SJSA1 (cell line): ENCODE measurements at places on chromosomes 7 and 10. TPM values are rescaled to one million over a fixed set of nuclear protein-coding genes. Genes with fewer than 3 reads are reported as not detected.

CALML5 gene
- total RNA-seq, result not detected in 2 replicates

TUBB8 gene
- 0.28 and 0.68 TPM in 2 replicates for total RNA-seq

NUTM2A gene
- total RNA-seq, result 1.1 and 3.4 TPM in 2 replicates

CRPPA gene
- total RNA-seq, result 4.4 and 8.5 TPM in 2 replicates

OR2A7 gene
- not detected in 2 replicates for total RNA-seq

IRF5 gene
- 0.08 TPM in 1 of 2 replicates, not detected in the other for total RNA-seq

NKX2-3 gene
- 1.4 TPM in 1 of 2 replicates, not detected in the other for total RNA-seq

COL28A1 gene
- not detected in 2 replicates for total RNA-seq

VIPR2 gene
- 1.5 TPM in 1 of 2 replicates, not detected in the other for total RNA-seq

IL2RA gene
- 4.6 TPM in 1 of 2 replicates, not detected in the other for total RNA-seq

MALRD1 gene
- under 0.01 TPM in 1 of 2 replicates, not detected in the other for total RNA-seq

GDF10 gene
- total RNA-seq, result not detected in 2 replicates

GPR85 gene
- total RNA-seq, result 2.3 and 7.1 TPM in 2 replicates

AGAP5 gene
- 0.81 and 3.2 TPM in 2 replicates for total RNA-seq

HMX2 gene
- total RNA-seq, result 0.38 and 0.61 TPM in 2 replicates

COL17A1 gene
- total RNA-seq, result 0.05 TPM in 1 of 2 replicates, not detected in the other

MTERF1 gene
- total RNA-seq, result 9.9 and 14.7 TPM in 2 replicates

IGFBP1 gene
- total RNA-seq, result not detected in 2 replicates

PLCE1 gene
- 3.7 and 8.1 TPM in 2 replicates for total RNA-seq

AUTS2 gene
- 0.03 TPM in 1 of 2 replicates, not detected in the other for total RNA-seq

AGBL3 gene
- total RNA-seq, result 0.03 and 0.37 TPM in 2 replicates

VWDE gene
- total RNA-seq, result not detected in 2 replicates

ODAD2 gene
- total RNA-seq, result 0.68 and 2.0 TPM in 2 replicates

KIF11 gene
- 79.7 and 93.0 TPM in 2 replicates for total RNA-seq

CUTC gene
- 29.5 and 35.0 TPM in 2 replicates for total RNA-seq

CYP2E1 gene
- total RNA-seq, result 0.37 TPM in 1 of 2 replicates, not detected in the other

CHST15 gene
- 0.13 TPM in 1 of 2 replicates, not detected in the other for total RNA-seq

PIP gene
- not detected in 2 replicates for total RNA-seq

PGAM2 gene
- total RNA-seq, result 0.13 TPM in 1 of 2 replicates, not detected in the other

PRKCQ gene
- total RNA-seq, result not detected in 2 replicates

ASIC3 gene
- not detected in 2 replicates for total RNA-seq

CBLL1 gene
- total RNA-seq, result 33.0 and 41.4 TPM in 2 replicates

AGMO gene
- total RNA-seq, result not detected in 2 replicates

TIMM23B gene
- 19.2 and 31.3 TPM in 2 replicates for total RNA-seq

SH2D4B gene
- 0.08 TPM in 1 of 2 replicates, not detected in the other for total RNA-seq

VSTM4 gene
- total RNA-seq, result 1.8 and 3.7 TPM in 2 replicates

PON3 gene
- not detected in 2 replicates for total RNA-seq

PPP1R9A gene
- total RNA-seq, result not detected in 2 replicates

RSPH10B gene
- total RNA-seq, result not detected in 2 replicates
